AG09309 (cell line): ENCODE measurements at places on chromosomes 5 and 9.

- DNase-seq: no peak
Observed at GRCh38 chr9:135136991-135137832, 49.7 kb downstream of the OLFM1 start.

DNA sequence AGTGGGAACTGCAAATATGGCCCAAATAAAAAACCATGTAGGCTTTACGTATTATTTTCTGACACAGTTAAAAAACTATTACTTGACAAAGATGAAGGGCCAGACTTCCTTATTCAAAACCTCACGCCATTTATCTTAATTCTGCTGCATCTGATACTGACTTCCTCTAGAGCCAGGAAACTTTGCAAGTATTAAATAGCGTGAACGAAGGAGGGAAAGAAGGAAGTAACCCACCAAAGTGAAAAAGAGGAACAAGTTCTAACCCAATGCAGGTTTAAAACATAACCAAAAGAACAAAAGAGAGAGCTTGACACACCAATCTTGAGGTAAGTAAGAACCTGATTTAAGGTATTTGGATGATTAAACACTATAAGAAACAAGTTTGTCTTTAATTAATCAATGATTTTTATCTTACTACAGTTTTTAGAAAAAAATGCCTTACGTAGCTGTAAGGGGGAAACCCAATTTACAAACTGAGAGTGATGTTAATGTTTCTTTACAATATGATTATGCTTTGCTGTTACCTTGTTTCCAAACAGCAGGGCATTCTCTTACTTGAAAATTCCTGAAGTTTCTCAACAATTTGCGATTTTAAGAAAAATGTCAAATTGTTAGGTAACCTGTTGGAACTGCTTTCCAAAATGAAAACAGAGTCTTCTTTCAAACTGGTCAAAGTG, at the start of gene GAPT:
Gene GAPT, plus strand, starts transcription at position 220 of the 677 bp plus-strand sequence. CDS start 3,102 bp downstream, outside the sequence.
- no peak for DNase-seq

DNA sequence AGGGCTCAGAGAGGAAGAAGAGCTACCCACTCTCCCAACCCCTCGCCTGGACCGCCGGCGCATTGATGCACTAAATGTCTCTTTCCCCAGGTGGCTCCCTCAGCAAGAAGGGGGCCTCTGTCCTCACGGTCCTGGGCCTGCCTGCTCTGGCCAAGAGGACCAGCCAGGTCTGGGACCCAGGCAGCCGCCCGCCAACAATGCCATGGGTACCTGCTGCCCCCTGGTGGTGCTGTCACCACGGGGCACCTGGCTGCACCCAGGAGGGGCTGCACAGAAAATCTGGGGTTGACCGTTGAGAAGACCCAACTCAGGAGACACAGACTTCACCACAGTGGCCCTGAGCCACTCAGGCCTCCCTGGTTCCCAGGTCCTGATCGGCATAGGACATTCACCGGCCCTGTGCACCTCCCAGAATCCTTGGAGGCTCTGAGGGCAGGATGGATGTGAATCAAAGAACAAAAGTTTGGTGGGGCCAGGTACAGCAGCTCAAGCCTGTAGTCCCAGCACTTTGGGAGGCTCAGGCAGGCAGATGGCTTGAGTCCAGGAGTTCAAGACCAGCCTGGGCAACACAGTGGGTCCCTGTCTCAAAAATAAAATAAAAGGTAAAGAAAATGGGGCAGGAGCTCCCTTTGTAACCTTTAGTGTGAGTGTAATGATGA, 2.4 kb upstream of the VAV2 start:
- DNase-seq: no peak

DNA sequence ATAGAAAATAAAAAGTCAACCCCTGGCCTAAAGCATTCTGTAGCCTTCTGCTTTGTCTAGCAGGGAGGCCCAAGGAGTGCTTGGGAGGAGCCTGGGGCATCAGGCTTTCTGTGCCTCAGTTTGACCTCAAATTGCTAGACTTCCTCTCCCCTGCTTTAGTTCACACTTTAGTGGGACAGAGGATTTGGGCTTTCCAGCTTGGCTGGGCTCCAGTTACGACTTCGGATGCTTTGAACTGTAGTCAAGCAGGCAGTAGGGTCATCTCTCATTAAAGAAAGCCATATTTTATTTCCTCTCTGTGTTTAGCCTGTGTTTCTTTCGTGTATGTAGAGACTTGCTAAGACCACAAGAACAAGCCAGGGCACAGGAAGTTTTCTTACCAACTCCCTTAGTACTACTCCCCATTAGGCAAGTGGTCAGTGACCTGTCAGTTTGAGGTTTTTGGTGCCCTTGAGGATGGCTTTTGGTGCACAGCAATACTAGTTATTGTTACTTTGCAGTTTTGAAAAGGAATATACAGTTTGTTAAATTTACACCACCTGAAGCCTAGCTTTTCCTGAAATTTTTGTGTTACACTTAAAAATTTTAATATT, 334.7 kb downstream of the NDUFS4 start:
- DNase-seq: no peak

DNA sequence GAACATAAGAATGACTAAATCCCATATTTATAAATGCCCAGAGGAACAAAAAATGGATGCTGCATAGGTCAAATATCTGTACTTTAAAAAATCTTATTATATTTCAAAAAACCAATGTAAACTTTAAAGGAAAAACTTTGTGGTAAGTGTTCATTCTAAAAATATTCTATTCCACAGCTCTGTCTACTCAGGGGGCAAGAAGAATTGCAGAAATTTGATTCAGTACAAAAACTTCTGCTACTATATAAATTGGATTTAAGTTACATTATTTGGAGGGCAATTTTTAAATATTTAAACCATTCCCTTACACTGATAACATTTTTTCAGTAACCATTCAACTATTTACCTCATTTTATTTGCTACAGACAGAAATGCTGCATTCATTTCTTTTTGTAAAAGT, 32.1 kb downstream of the NFIB start:
- no peak for DNase-seq

- no peak for DNase-seq
Observed at GRCh38 chr9:2697492-2697891, 19.8 kb upstream of the KCNV2 start.

DNA sequence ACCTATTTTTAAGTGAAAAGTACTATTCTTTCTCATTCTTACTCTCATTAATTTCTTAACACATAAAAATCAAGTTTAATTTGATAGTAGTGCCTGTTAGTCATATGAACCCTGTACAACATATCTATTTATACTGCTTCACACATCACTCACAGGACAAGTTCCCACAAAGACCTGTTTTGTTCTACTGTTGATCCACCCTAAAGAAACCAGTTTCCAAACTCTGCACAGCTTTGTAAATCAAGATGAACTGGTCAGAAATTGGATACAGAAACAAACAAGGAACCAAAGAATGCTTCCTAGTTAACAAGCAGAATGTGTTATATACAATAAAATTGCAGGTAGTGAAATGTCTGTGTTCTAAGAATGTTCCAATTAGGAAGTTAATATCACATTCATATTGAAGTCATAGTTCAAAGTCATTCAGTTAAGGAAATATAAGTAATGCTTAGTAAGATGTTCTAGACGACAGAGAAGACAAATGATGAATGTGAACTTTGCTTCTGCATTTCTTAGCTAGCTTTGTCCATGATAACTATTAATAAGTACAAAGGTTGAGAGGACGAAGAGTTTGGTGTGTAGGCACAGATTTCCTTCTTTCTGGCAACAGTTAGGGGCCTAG, 33.4 kb downstream of the C9orf85 start:
- no peak for DNase-seq

DNA sequence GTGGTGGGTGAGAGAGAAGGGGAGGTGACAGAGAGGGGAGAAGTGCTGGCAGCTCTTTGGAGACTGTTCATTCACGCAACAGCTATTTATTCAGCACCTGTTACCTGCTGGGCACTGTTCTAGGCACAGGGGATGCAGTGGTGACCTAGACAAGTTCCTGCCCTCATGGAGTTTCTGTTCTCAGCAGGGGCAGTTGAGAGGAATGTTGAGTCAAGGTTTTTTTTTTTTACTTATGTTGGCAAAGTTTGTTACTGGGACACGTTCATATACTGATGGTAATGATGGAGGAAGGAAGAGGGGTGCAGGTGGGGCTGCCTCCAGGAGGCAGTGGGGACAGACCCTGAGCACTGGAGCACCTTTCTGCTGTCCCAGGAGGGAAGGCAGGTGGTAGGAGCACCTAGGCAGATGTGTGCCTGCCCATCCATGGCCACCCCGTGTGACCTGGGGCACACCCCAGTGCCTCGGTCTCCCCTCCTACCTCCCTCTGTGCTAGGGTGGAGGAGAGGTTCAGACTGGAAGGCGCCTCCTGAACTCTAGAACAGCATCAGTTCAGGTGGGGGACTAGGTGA, 49.4 kb upstream of the SLC25A51 start:
- DNase-seq: no peak

- no peak for DNase-seq
Observed at GRCh38 chr9:92332577-92333281, 7.0 kb downstream of the CENPP start.

GRCh38 chr9:99385814-99386279, 163.8 kb downstream of the SEC61B start:
- DNase-seq: no peak

DNA sequence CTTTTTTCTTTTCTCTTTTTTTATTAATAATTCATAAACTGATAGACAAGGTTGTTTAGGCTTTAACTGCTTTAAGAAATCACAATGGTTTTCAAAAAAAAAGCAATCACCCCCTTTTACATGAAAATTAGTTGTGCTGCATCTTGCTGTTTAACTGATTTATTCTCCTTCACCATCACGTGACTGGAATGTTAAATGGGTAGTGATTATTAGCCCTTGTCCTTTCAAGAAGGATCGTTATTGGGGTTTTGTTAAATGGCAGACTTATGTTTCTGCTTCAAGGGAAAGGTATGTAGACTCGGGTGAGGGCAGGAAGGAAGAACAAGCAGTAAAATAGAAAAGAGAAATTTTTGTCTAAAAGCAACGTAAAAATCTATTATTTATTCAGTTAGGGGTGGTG, 175.6 kb upstream of the TLE4 start:
- no peak for DNase-seq

GRCh38 chr9:37951671-37952449, 47.9 kb upstream of the SLC25A51 start:
- no peak for DNase-seq

- DNase-seq: no peak
Observed at GRCh38 chr9:35675732-35676392, 2.1 kb downstream of the CA9 start.

DNA sequence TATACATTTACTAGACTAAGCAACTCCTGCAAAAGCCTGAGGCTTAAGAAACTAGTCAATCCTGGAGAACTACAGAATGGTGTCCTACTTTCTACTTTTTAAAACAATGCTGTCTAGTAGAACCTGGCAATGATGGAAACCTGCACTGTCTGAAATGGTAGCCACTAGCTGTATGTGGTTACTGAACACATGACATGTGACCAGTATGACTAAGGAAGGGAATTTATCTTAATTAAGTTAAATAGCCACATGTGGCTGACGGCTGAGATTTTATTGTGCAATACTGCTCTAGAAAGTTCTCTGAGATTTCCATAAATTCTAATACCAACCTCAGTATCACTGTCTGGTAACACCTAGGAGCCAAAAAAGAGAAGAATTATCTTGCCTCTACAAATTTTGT, 44.9 kb upstream of the RAPGEF6 start:
- DNase-seq: peak; percentile 69

GRCh38 chr9:9751996-9752395, 860.8 kb downstream of the PTPRD start:
- no peak for DNase-seq

GRCh38 chr9:116304761-116305160, 151.2 kb downstream of the PAPPA start:
- DNase-seq: no peak

DNA sequence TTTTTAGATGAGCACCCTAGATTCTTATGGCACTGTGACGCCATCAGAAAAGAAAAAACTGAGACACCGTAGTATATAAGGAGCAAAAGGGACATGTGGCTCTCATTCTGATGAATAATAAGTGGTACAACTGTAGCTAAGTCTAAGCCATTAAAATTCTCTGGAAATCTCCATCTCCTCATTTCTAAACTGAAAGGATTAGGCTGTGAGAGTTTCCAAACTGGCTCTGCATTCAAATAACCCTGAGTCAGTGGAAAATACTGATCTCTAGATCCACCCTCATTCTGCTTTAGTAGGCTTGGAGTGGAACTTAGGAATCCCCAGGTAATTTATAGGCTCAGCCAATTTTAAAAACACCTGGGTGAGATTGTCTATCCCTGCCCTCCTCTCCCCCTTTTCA, 28.5 kb downstream of the PTAR1 start:
- no peak for DNase-seq

DNA sequence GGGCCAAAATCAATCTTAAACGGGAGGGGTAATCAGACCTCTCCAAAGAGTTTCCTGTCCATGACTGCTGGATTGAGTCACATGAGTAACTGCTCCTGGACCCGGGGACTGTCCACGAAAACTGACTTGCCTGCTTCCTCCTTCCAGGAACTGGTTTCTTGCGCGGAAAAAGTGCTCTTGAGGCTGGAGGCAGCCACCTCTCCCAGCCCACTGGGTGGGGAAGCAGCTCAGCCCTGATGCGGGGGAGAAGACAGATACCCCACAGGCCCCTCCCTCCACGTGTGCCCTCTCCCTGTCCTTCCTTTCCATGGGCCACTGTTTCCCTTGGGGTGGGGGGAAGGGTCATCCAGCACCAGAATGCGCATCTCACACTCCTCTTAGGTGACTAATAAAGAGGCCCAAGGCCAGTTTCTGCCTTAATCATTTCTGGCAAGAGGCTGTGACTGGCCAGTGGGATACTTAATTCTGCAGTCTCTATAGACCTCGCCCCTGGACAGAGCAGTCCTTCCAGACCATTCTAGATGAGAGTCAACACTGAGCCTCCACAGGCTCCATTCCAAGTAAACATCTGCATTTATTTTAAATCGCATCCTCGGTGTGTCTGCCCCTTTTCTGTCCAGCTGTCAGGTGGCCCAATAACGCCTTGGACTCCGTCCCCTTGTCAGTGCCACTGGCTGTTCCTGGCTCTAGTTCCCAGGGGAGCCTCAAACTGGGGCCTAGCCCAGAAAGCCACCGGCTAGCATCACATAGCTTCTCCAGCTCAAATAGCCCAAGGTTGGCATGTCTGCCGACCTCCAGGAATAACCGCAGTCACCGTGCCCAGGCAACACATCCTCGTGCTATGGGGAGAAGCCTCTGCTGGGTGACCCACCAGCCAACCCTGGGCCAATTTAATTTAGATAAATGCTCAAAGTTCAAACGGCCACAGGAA, 12.0 kb downstream of the REXO4 start:
- no peak for DNase-seq

GRCh38 chr5:111853748-111854147, 96.8 kb upstream of the NREP start:
- DNase-seq: no peak

- peak; percentile 31 for DNase-seq
Observed at GRCh38 chr5:115985802-115986757, 23.8 kb downstream of the LVRN start.

DNA sequence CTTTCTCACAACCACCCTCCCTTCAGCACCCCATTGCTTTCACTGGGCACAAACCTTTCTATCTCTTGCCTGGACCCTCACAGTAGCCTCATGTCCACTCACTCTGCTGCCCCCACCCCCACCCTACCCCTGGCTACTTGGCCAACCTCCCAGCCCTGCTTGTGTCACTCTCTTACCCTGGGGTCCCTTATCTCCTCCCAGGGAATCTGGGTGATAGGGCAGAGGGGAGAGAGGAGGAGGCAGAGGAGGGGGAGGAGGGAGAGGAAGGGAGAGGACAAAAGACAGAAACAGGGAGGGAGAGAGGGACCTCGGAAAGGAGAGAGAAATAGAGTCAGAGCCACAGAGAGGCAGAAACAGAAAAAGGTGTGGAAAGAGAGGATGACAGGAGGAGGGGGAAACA, 25.0 kb upstream of the KIF12 start:
- DNase-seq: no peak
